ENCODE measurements at places on chromosomes 2 and 18. TPM values are rescaled to one million over a fixed set of nuclear protein-coding genes. Genes with fewer than 3 reads are reported as not detected.
A peak's percentile ranks its signal among the peaks of the same experiment; 100 is the strongest.

DNA sequence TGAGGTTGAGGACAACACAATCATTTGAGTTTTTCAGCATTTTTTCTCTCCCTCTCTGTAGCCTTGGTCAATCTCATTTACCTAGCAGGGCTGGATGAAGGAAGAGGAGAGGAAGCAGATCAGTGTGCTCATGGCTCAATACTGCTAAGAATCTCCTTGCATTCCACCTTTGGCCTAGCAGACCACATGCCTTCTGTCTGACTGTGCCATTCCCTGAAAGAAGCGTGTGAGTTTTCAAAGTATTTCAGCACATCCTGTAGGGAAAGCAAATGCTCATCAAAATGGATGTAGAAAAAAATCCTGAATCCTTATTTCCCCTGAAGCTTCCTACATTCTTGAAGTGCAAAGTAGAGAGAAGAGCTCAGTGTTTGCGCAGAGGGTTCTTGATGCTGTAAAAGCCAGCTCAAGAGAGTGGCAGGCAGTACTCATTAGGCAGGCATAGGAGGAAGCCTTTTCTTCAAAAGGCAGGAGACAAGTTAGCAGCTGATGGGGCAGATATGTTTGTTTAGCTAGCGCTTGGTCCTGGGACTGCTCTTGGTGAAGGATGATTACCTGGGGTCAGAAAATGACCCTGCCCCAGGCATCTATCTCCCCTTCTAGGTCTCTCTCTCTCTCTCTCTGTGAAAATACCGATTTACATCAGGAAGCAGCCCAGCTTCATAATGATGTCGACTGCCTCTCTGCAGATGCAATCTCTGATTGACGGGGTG, 14.4 kb upstream of the PIK3C3 start:
- peak; percentile 28 for DNase-seq
- no peak overlapping the region for H3K4me3 ChIP-seq
- no peak overlapping the region for H3K27ac ChIP-seq
- 0 out of 2 replicates have a peak, but pooled peaks cover 4% of the 10 kb centered on the region for H3K4me1 ChIP-seq
- no peaks in the 10 kb centered on the region for H3K36me3 ChIP-seq
- no peaks in the 10 kb centered on the region for H3K27me3 ChIP-seq

DNA sequence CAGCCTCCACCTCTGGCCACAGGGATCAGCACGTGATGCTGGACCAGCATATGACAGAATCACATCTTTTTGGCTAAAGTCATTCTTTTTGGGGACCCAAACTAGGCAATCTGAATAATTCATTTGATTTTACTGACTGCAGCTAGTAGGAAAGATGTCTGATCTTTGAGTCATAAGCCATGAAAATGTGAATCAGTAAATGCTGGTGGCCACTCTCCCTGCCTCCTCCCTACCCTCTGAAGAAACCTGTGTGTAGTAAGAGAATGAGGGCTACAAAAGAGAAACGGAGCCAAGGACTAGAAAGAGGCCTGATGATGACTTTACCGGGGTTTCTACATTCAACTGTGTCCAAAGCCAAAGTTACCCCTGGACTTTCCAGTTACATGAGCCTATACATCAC, 10.1 kb upstream of the LRPPRC start:
- no peak overlapping the region for H3K27ac ChIP-seq
- no peak overlapping the region for H3K4me3 ChIP-seq
- no peaks in the 10 kb centered on the region for H3K36me3 ChIP-seq
- DNase-seq = no peak
- H3K4me1 ChIP-seq = peaks cover 6% of the 10 kb centered on the region

DNA sequence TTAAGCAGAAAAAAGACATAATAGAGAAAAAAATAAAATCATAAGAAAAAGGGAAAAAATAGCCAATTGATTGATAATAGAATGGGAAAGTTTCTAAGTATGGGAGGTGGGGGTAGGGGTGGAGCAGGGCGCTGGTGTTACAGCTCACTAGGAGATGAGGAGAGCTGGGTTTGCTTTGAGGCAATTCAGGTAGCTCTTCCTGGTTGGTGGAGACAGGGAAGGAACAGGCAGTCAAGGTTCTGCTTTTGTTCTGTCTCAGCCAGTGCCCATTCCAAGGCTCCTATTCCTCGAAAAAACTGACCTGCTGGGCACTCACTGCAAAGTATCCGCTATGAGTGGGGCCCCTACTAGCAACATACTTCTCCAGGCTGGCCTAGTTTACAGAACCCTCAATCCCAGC, 1.7 kb upstream of the CNNM4 start:
- H3K27me3 ChIP-seq = peaks cover 9% of the 10 kb centered on the region
- H3K4me3 ChIP-seq = no peak overlapping the region
- peaks cover 32% of the 10 kb centered on the region for H3K4me1 ChIP-seq
- no peaks in the 10 kb centered on the region for H3K36me3 ChIP-seq

Gene CD302
- 1.4 TPM for polyA plus RNA-seq

- DNase-seq = no peak
- no peak overlapping the region for H3K4me3 ChIP-seq
- H3K27ac ChIP-seq = no peak overlapping the region
- H3K4me1 ChIP-seq = peaks cover 4% of the 10 kb centered on the region
- H3K36me3 ChIP-seq = no peaks in the 10 kb centered on the region
These were observed 19.6 kb upstream of the IL1A start for GRCh38 chr2:112803691-112804521.

- no peaks in the 10 kb centered on the region for H3K4me1 ChIP-seq
- no peaks in the 10 kb centered on the region for H3K27me3 ChIP-seq
- 0 out of 2 replicates have a peak, but pooled peaks cover under 1% of the 10 kb centered on the region for H3K36me3 ChIP-seq
- DNase-seq = no peak
These were observed 18.2 kb upstream of the GPR55 start for GRCh38 chr2:230942920-230943896.

GRCh38 chr2:37623971-37624900, 47.2 kb downstream of the CDC42EP3 start:
- no peaks in the 10 kb centered on the region for H3K27me3 ChIP-seq
- no peak for DNase-seq
- no peaks in the 10 kb centered on the region for H3K4me1 ChIP-seq
- no peak overlapping the region for H3K4me3 ChIP-seq
- H3K36me3 ChIP-seq = no peaks in the 10 kb centered on the region

DNA sequence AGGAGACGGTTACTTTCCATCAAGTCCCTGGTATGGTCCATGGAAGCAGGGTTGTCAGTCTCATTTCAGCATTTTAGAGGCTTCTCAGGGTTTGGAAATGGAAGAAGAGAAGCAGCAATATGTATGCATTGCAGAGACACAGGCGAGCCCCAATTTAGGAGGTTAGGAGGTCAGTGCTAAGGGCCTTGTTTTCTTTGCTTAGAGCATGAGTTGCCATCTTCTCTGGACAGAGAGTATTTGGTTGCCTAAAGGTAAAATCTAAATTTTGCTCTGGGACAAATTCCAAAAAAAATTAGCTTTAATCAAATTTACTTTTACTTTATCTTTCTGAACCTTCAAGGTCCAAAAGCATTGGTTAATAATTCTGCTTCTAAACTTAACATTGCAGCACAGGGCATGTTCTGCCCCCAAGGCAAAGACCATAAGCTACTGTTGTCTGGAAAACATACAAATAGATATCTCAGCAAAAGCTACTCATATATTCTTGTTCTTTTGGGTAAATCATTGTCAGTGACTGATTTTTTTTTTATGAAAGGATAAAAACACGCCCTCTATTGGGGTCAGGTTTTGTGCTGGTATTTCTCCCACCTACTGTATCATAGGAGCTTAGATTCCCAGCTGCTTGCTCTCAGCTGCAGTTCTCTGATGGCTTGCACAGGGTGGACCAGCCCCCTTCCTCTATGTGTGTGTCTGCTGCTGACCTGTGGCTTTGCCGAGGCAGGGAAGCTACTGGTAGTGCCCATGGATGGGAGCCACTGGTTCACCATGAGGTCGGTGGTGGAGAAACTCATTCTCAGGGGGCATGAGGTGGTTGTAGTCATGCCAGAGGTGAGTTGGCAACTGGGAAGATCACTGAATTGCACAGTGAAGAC, at the start of gene UGT1A9:
UGT1A9 (plus strand) TSS at position 609 of the 872 bp plus-strand sequence; CDS start at position 646, 37 bp downstream.
- H3K4me1 ChIP-seq = no peaks in the 10 kb centered on the region
- no peaks in the 10 kb centered on the region for H3K36me3 ChIP-seq
- no peak within 1 kb of the TSS for H3K27ac ChIP-seq
- H3K4me3 ChIP-seq = no peak within 1 kb of the TSS
- no peak for DNase-seq

DNA sequence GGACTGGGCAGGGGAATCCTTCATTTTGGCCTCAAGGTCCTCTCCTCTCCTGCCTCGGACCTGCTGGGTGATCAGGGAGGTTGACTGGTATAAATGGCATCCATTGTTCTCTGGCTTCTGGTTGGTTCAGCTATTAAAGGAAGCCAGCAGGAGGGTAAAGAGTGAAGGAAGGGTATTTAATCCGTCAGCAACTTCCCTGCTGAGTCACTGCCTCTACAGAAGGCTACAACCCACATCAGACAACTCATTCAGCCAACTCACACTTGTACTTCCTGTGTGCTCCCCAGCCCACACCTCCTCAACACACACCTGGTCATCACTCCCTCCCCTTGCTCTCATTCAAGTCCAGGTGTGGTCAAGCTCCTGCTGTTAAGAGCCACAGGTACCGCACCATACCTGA, 68.3 kb upstream of the MRPS9 start:
- no peaks in the 10 kb centered on the region for H3K36me3 ChIP-seq
- no peak overlapping the region for H3K27ac ChIP-seq
- H3K27me3 ChIP-seq = no peaks in the 10 kb centered on the region
- no peak overlapping the region for H3K4me3 ChIP-seq

- DNase-seq = no peak
- no peak overlapping the region for H3K27ac ChIP-seq
- no peak overlapping the region for H3K4me3 ChIP-seq
- no peaks in the 10 kb centered on the region for H3K4me1 ChIP-seq
- no peaks in the 10 kb centered on the region for H3K27me3 ChIP-seq
These were observed 191.3 kb downstream of the MYO1B start for GRCh38 chr2:191436368-191437055.

DNA sequence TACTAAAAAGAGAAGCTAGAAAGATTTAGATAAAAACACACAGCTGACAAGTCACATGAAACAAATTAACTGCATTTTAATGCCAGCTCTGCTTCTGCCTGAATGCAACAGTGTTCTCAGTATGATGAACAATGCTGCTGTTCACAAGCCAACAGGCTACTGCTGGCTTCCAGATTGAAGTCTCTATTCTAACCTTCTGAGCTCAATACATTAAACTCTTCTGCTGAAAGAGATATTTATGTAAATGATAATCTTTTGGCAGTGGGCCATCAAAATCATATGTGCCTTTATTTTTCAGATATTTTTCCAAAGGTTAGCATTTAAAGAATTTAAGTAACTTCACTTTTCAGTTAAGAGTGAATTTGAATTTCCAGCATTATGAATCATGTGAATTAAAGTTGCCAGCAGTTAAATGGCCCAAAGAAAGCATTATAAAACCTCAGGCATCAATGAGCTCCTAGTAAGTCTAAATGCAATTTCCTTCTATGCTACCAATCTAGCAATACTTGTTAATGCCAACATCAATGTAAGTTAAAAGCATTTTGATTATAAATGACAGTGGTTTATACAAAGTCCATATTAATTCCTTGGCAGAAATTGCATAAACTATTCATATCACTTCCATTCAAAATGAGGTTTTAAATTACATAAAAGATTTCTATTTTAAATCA, 72.4 kb downstream of the ID2 start:
- no peaks in the 10 kb centered on the region for H3K4me1 ChIP-seq
- no peak for DNase-seq
- H3K36me3 ChIP-seq = no peaks in the 10 kb centered on the region
- H3K4me3 ChIP-seq = no peak overlapping the region
- H3K27me3 ChIP-seq = no peaks in the 10 kb centered on the region
- H3K27ac ChIP-seq = no peak overlapping the region

Gene TBR1
- polyA plus RNA-seq = not detected

GRCh38 chr18:12589448-12589847, 68.5 kb downstream of the SPIRE1 start:
- no peaks in the 10 kb centered on the region for H3K27me3 ChIP-seq
- H3K4me1 ChIP-seq = no peaks in the 10 kb centered on the region
- no peak overlapping the region for H3K4me3 ChIP-seq
- DNase-seq = no peak
- no peak overlapping the region for H3K27ac ChIP-seq

- H3K4me3 ChIP-seq = no peak overlapping the region
- no peaks in the 10 kb centered on the region for H3K36me3 ChIP-seq
- H3K27me3 ChIP-seq = no peaks in the 10 kb centered on the region
- H3K27ac ChIP-seq = no peak overlapping the region
These were observed 157.3 kb downstream of the CDCA7 start for GRCh38 chr2:173511942-173512341.

- H3K4me1 ChIP-seq = peaks cover 36% of the 10 kb centered on the region
- peak; percentile 69 for DNase-seq
- H3K36me3 ChIP-seq = no peaks in the 10 kb centered on the region
- peak overlapping the region; percentile 98 for H3K27ac ChIP-seq
These were observed 97.2 kb downstream of the INSIG2 start for GRCh38 chr2:118185210-118186109.

- H3K36me3 ChIP-seq = no peaks in the 10 kb centered on the region
- H3K27me3 ChIP-seq = no peaks in the 10 kb centered on the region
- H3K4me1 ChIP-seq = no peaks in the 10 kb centered on the region
These were observed 16.0 kb upstream of the CNDP2 start for GRCh38 chr18:74480149-74480651.

GRCh38 chr2:179939259-179939658, 67.8 kb downstream of the CWC22 start:
- no peaks in the 10 kb centered on the region for H3K36me3 ChIP-seq
- no peaks in the 10 kb centered on the region for H3K4me1 ChIP-seq
- DNase-seq = no peak
- no peak overlapping the region for H3K4me3 ChIP-seq

Gene EPB41L5
- 15.5 TPM for polyA plus RNA-seq

DNA sequence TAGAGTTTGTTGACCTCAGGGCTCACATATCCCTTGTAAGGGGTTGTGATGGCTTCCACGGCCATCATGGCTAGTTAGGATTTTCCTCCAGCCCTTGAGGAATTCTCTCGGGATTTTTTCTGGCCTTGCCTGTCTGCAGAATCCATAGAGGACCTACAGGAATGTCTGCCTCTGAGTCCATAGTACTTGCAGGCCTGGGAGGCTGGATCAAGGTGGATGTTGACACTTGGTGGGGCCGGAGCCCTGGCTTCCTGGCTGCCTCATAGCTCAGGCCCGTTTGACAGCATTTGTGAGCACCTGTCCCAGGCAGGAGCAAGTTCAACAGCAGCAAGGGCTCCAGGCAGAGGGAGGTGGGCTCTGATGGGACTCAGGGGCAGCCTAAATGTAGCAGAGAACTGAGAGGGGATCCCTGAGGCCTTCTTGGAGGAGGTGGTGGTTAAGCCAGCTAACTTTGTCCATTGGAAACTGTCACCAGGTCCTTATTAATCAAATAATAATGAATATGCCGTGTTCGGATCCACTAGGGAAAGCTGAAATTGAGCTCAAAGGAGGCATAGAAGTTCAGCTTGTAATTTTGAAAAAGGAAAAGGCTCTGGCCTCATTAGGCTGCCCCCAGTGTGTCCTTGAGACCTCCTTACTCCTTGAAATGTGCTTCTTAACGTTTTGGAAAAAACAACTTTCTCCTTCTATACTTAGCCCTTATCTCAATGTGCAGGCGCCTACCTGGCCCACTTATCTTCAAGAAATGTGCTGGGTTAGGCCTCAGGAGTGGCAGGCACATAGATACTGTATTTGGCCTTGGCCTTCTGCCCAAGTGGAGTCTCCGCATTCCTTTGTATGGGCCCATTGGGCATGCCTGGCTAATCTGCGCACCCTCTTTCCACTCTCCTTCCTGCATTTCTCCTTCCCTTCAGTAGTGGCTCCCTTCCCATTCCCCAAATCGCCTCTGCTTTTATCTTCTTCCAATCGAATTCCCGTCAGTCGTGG, 66.9 kb downstream of the HPCAL1 start:
- DNase-seq = no peak
- no peaks in the 10 kb centered on the region for H3K27me3 ChIP-seq
- no peaks in the 10 kb centered on the region for H3K36me3 ChIP-seq
- no peaks in the 10 kb centered on the region for H3K4me1 ChIP-seq
- H3K27ac ChIP-seq = no peak overlapping the region
- H3K4me3 ChIP-seq = no peak overlapping the region

Gene VWA3B
- polyA plus RNA-seq = not detected

GRCh38 chr18:77002496-77002895, 130.1 kb downstream of the MBP start:
- peaks cover 6% of the 10 kb centered on the region for H3K4me1 ChIP-seq
- H3K27ac ChIP-seq = no peak overlapping the region
- no peaks in the 10 kb centered on the region for H3K27me3 ChIP-seq
- H3K4me3 ChIP-seq = no peak overlapping the region
- no peaks in the 10 kb centered on the region for H3K36me3 ChIP-seq

Measured in GM23338 (cell line).